ENCODE measurements at places on chromosomes 1 and 21.

DNA sequence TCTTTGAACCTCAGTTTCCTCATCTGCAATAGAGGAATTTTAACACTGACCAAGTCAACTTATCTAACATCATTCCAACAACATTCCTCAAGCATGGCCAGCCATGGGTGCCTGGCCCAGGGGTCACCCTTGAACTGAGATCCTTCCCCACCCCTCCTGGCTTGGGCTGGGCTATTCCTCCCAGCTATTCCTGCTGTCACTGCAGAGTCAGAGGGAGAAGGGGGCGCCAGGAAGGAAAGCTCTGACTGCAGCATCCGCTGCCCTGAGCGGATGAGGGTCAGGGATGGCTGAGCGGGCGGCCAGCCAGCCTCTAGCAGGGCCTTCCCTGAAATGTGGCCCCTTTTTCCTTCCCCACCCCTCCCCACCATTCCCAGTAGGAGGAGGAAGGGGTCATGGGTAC is 3.1 kb downstream of the TINAGL1 start:
- no peak for DNase-seq

- no peak for DNase-seq
Observed at GRCh38 chr1:109689844-109690405, 2.3 kb downstream of the GSTM1 start.

DNA sequence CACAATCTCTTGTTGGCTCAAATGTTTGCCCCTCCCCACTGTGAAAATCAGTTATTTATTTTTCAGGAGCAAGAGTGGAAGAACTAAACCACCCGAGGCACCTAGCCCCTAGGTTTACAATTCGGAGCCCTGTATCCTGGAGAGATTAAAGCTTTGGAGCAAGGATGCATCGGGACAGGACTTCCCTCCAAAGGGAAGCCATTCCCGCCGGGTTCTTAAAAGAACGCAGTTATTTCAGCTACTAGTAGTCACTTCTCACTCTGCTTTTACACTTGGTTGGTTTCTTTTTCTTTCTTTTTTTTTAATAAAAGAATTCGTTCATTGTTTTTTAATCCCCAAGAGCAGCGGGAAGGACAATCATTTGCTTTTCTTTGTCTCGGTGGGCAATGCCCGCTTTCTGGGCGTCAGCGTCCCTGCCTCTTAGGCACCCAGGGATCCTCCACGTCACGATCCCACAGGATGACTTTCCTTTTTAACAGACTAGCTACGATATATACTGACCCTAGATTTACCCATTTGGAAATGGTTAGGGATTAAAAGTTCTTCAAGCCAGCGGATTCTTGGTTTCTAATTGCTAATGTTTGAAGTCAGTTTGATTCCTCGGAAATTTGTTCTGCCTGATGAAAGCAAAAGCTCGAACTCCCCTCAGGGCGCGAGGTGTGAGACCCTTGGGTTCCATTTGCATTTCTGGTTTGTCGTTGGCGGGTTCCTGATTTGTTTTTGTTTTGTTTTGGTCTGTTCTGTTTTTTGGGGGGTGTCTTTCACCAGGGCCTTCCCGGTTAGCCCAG is 9.0 kb downstream of the TBX15 start:
- DNase-seq = no peak

DNA sequence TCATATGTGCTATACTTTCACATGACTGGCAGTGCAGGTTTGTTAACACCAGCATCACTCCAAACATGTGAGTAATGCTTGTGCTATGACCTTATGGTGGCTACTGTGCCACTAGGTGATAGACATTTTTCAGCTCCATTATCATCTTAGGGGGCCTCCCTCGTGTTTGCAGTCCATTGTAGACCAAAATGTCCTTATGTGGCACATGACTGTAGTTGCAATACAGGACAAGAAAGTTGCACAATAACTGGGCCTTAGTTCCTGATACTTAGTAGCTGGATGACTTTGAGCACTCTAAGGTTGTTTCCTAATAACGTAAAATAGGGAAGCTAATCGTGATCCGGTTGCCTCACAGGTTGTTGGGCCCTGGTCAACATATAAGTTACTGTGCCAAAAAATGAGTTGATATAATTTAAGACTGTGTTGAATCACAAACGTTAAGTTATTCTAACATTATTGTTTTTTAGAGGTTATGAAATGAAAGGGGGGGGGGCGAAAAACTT is 511 bp upstream of the SNX27 start:
- DNase-seq = peak; percentile 8

DNA sequence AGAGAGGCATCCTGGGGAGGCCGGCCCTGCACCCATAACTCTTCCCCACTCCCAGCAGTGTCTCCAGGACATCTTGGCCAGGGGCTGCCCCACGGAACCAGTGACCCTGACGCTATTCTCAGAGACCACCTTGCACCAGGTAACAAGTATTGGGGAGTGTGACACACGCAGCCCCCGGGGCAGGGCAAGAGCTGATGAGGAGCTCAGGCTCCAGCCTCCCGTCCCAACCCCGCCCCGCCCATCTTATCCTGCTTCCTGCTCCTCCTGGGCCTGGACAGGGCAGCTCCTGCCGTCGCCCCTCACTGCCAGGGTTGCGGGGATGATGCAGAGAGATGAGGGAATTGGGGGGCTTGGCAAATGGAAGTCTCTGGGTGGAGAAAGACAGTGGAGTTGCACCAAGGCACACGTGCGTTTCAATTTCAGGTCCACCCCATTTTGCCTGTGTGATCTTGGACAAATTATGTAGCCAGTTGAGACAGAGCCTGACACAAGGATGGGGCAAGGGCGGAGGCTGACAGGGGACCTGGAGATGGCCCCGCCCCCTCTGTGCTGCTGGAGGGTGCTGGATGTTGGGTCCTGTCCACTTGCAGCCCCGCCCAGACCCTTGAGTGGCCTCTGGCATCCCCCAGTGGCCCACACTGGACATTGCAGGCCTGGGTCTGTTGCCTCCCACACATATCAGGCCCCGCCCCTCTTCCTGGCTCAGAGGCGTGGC is 10.7 kb downstream of the CLCNKA start:
- peak; percentile 15 for DNase-seq

GRCh38 chr1:215539803-215540570 is 27.1 kb upstream of the KCTD3 start:
- no peak for DNase-seq

DNA sequence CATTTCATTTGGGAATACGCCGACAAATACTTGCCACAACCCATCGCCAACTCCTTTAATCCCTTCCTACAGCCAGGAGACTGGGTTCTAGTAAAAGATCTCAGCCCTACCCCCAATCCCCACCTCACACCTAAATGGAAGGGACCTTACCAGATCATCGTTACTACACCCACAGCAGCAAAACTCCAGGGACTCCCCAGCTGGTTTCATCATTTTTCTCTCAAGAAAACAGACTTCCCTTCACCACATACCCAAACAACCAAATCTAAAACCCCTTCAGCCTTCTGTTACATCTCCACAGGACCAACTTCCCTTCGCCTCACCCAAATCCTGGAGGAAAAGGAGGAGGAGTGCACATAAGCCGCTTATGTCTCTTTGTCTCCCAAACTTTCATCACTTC is 23.7 kb upstream of the SLC2A5 start:
- no peak for DNase-seq

GRCh38 chr21:35923971-35924370 is 136.4 kb downstream of the SETD4 start:
- no peak for DNase-seq

GRCh38 chr1:204331847-204332487 is 27.8 kb downstream of the PLEKHA6 start:
- DNase-seq = no peak

DNA sequence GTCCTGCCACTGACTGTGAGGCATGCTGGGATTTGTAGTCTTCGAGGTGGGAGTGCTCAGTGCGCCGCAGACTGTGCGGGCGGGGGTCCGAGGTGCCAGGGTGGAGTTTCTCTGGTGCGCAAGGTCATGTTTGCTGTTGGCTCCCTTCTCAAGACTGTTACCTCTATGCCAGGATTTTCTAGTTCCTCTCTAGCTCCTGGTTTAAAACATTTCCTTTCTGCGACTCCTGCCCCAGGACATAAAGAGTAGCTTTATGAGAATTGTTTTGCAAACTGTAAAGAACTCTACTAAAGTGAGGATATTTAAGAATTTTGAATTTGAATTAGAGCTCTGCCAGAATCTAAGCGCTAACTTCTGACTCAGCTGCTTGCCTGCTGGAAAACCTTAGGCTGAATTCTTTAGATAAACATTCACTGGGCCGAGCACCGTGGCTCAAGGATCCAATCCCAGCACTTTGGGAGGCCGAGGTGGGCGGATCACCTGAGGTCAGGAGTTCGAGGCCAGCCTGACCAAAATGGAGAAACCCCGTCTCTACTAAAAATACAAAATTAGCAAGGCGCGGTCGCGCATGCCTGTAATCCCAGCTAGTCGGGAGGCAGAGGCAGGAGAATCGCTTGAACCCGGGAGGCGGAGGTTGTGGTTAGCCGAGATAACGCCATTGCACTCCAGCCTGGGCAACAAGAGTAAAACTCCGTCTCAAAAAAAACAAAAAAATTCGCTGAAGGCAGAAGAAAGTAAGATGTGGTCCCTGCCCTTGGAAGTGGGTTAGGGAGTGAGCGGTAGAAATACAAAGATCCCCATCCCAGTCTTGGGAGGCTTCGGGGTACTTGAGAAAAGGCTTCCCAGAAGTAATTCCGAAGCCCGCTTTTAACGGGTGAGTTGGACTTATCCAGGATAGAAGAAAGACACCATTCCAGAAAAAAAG is 992 bp upstream of the USP48 start:
- DNase-seq = no peak

DNA sequence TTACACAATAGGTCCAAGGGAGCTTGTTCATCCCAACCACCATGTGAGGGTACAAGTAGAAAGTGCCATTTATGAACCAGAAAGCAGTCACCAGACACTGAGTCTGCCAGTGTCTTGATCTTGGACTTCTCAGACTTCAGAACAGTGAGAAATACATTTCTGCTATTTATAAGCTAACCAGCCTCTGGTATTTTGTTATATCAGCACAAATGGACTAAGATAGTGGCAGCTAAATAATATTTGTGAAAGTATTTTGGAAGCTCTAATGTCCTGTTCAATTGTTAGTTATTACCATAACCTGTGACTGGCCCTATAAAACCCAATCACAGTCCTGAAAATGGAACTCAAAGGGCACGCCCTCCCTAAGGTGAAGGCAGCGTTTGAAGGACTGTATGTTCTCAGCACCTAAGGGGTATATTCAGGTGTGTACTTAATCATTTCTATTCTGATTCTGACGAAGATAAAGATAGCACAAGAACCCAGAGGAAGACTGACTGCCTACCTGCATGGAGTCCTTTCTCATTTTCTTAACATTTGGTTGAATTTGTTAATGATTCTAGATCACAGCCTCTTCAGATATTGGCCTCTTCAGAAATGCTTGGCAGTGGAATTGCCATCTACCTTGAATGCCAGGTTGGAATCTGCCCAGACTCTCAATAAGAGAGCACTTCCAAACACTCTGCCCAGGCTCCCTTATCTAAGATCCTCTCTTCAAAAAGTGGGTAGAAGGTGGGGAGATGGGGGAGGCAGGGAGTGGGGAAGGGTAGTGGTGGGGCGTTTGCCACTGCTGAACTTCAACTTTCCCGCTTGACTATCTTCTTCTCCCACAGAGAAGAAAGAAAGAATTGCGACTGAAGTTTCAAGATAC is 104.0 kb upstream of the PPP2R5A start:
- no peak for DNase-seq

- DNase-seq = no peak
Observed at GRCh38 chr1:181383695-181384094, 99.6 kb upstream of the CACNA1E start.

- DNase-seq = no peak
Observed at GRCh38 chr21:41228006-41228370, 60.0 kb downstream of the BACE2 start.

DNA sequence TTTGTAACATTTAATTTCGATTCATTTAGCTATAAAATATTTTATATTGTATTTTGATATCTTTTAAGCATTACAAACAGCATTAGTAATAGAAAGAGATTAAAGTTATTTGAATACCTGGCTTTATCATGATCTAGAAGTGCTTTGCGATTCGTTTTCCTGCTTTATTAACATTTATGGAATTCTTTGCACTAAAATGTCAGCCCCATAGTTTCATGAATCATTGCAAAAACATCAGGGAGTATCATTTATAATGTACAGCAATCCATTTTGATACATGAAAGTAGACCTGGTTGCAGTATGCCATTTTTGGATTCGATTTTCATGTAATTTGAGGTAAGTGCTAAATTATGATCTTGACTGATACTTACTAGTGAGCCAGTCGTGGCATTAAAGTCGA is 108.0 kb upstream of the DPYD start:
- DNase-seq = no peak

DNA sequence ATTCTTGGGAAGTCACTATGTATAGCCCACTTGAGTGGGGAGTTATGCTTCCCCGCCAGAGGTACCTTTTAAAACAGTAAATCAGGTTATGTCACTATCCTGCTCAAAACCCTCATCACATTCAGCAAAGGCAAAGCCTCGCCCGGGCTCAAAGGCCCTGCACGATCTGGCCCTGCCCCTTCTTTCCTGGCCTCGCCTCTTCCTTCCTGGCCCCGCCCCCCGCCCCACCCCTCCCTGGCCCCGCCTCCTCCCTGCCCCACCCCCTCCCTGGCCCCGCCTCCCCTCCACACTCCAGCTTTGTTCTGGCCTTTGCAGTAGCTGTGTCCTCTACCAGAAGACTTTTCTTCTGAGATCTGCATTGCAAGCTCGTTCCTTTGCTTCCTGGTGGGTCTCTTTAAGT is 6.6 kb downstream of the LDLRAD2 start:
- DNase-seq = peak; percentile 13

DNA sequence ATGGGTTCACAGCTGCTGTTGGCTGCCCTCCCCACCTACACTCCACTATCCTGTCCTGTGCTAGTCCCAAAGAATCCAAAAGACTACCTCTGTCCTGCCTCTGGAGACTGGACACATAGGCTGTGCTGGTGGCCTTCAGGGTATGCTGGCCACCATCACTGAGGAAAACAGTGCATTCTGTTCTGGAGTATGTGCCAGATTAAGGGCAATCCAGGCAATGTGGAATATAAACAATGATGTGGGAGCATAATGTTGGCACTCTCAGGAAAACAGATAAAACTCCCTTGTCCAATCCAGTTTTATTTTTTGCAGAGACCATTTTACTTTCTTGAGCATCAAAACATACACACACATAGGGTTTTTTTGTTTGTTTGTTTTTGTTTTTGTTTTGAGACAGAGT is 94.3 kb downstream of the GLUL start:
- no peak for DNase-seq

- no peak for DNase-seq
Observed at GRCh38 chr21:19807201-19807600, 1191.0 kb upstream of the NCAM2 start.
